ENCODE measurements at places on chromosomes 5 and 9. TPM values are rescaled to one million over a fixed set of nuclear protein-coding genes. Genes with fewer than 3 reads are reported as not detected.

Gene PAEP
- not detected for total RNA-seq

Gene HACD4
- 2.8 TPM for total RNA-seq

Gene C9orf50
- total RNA-seq, result not detected

Gene C5orf52
- total RNA-seq, result not detected

Gene TMC1
- total RNA-seq, result not detected

DNA sequence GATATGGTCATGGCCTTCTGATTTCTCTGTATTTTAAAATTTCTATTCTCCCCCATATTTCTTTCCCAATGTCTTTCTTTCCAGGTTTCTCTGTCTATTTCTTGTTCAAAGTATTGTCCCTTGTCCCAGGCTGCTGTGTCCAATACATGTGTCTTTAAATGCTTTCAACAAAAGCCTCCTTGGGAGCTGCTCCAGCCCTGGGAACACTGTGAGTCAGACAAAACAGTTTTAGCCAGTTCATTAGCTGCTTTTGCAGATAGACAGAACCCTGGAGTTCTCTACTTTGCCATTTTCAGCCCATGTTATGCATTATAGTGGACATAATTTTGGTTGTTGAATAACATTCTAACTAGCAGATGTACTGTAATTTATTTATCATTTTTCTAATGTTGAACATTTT, 20.5 kb upstream of the JAK2 start:
- H3K36me3 ChIP-seq, result no peaks in the 10 kb centered on the region
- no peaks in the 10 kb centered on the region for H3K4me1 ChIP-seq
- no peak overlapping the region for H3K27ac ChIP-seq

- no peaks in the 10 kb centered on the region for H3K27me3 ChIP-seq
- H3K4me1 ChIP-seq, result no peaks in the 10 kb centered on the region
- no peaks in the 10 kb centered on the region for H3K36me3 ChIP-seq
- no peak for DNase-seq
- H3K27ac ChIP-seq, result no peak overlapping the region
These were observed 1862.1 kb upstream of the C9orf72 start for GRCh38 chr9:29435368-29435767.

DNA sequence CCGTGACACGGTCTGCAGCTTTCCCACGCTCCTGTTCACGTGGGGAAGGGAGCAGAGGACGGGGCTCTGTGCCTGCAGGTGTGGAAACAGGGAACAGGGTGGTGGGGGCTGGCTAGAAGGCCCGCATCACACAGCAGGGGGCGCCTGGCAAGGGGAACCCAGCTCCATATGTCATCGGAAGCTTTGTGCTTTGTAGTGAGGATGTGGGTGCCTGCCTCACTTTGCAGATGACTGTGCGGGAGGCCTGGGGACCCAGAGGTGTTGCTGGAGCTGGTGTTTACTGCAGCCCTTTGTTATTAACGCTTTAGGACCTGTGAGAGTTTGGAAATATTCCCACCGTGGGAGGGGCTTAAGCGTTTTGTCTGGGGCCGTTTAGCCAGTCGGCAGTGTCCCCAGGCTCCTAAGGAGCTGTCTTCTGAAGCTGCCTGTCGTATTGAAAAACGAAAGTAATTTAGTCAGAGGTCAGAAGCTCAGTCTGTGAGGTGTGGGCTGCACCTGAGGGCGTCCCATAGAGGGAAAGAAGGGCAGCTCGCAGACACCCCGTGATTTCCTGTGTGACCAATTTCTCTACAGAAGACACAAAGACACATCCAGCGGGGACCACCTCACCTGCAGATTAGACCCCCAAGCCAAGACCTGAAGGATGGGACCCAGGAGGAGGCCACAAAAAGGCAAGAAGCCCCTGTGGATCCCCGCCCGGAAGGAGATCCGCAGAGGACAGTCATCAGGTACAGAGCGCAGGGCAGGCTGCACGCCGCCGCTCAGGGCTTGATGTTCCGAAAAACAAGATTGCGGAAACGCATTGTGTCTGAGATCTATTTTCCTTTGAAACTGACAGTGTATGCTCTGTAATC, 9.1 kb downstream of the MAN1B1 start:
- peaks cover 42% of the 10 kb centered on the region for H3K36me3 ChIP-seq
- DNase-seq, result no peak
- H3K27me3 ChIP-seq, result no peaks in the 10 kb centered on the region
- no peak overlapping the region for H3K27ac ChIP-seq
- no peaks in the 10 kb centered on the region for H3K4me1 ChIP-seq
- no peak overlapping the region for H3K4me3 ChIP-seq

DNA sequence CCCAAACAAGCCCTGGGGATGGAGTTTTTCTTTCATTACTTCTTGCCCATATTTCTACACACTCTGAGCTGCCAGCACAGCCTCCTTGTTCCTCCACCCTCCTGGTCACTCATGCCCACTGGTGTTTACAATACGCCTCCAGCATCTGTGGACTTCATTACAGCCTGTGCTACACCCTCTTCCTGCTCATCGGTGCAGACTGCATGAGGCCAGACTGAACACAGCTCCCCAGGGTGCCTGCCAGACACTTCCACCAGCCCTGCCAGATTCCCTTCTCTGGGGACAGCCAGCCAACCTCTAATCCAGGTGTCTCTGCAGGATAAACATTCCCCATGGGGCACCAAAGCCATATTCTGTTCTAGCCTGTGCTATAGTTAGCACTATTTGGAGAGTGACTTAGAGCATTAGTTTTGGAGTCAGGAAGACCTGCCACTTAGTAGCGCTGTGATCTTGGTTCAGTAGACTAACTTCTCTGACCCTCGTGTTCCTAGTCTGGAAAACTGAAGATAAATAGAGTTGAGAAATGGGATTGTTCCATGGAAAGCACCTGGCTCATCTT, 163.8 kb upstream of the KLF4 start:
- peaks cover 6% of the 10 kb centered on the region for H3K27me3 ChIP-seq
- no peak overlapping the region for H3K27ac ChIP-seq
- H3K4me1 ChIP-seq, result peaks cover 3% of the 10 kb centered on the region

DNA sequence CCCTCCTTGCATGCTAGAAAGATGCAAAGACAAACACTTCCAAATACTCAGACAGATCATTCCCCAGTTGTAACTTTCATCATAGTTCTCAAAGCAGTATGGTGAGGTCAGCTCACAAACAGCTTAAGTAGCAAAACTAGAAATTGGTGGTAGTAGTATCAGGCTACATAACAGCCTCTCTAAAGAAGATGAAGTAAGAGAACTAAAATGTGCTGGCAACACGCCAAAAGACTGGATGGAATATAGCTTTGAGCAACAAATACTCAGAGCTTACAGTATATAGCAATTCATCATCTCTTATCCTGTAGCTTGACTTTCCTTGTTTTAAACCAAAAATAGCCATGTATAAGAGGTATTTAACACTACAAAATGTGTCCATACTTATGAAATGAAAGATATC, 7.5 kb downstream of the PFDN1 start:
- H3K36me3 ChIP-seq, result peaks cover 2% of the 10 kb centered on the region
- H3K4me1 ChIP-seq, result peaks cover 11% of the 10 kb centered on the region
- no peaks in the 10 kb centered on the region for H3K27me3 ChIP-seq
- no peak overlapping the region for H3K27ac ChIP-seq
- no peak overlapping the region for H3K4me3 ChIP-seq

GRCh38 chr9:125568621-125569020, 138.4 kb downstream of the MAPKAP1 start:
- no peaks in the 10 kb centered on the region for H3K27me3 ChIP-seq
- H3K27ac ChIP-seq, result no peak overlapping the region

DNA sequence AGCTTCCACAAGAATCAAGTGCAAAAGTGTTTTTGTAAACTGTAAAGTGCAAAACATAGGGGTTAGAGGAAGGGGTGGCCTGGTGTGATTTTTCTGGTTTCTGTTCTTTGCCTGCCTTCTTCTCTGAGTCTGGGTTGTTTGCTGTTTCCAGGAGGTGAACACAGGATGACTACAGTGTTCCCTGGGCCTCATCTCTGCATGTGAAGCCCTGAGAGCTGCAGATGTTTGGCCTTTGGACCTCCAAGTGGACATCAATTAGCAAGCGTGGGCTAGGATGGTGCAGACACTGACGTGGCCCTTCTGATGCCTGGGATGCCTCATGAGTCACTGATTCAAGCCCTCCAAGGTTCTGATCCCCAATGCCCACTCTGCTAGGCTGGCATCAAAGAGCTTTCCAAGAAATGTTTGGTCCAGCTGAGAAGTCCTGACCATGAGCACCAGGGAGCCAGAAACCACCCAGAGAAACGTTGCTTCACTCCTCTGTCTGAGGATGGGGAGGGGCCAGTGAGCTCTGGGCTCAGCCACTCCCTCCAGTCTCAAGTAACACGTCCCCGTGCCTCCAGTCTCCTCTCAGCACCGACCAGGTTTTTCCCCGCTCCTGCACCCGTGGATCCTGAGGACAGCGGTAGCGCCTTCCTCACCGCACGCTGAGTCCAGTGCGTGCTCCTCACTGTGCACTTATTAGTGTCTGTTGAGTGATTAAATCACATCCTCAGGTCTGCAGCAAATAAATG, 7.6 kb downstream of the IL9 start:
- peak; percentile 52 for DNase-seq
- H3K27ac ChIP-seq, result no peak overlapping the region
- H3K4me3 ChIP-seq, result no peak overlapping the region
- H3K4me1 ChIP-seq, result peaks cover 9% of the 10 kb centered on the region
- no peaks in the 10 kb centered on the region for H3K36me3 ChIP-seq
- peaks cover 15% of the 10 kb centered on the region for H3K27me3 ChIP-seq
